ENCODE measurements at places on chromosomes 1 and 21. TPM values are rescaled to one million over a fixed set of nuclear protein-coding genes. Genes with fewer than 3 reads are reported as not detected.
A peak's percentile ranks its signal among the peaks of the same experiment; 100 is the strongest.

GRCh38 chr1:228161362-228161761, 4.2 kb upstream of the IBA57 start:
- no peak for DNase-seq

- no peak for DNase-seq
These were observed 135.3 kb upstream of the VANGL1 start for GRCh38 chr1:115506518-115506917.

DNA sequence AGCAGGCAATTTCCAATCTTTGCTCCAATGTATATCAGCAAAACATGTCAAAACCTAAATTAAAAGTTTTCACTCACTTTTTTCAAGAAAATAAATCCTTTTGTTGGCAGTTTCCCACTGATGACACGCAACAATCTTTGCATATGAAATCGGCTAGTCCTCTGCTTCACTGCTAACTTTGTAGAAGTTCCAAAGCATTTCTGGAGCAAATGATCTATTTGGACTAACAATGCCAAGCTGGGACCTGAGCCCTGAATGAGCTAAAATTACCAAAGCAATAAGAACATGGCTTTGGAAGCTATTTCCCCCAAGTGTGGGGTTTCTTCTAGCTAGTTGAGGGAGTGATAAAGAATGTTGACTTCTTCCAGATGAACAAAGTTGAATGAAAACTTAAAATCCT, 5.1 kb downstream of the BEND5 start:
- no peak for DNase-seq

DNA sequence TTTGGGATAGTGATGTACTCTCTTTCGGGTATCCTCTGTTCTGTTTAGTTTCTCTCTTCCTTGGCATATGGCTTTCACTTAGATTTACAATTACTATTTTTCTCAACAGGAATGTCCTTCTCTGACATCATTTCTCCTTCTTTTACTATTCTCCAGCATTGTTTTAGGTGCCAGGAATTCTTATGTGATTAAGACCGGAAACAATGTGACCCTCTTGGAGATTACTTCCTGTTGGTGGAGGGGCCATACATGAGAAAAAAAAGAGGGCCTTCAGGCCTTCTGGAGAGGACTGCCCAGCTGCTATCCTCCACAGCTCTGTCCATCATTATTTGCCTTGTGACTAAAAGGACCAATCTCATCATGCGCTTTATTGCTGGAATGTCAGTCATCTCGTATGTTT, 50.4 kb upstream of the ADAMTS5 start:
- DNase-seq: no peak

DNA sequence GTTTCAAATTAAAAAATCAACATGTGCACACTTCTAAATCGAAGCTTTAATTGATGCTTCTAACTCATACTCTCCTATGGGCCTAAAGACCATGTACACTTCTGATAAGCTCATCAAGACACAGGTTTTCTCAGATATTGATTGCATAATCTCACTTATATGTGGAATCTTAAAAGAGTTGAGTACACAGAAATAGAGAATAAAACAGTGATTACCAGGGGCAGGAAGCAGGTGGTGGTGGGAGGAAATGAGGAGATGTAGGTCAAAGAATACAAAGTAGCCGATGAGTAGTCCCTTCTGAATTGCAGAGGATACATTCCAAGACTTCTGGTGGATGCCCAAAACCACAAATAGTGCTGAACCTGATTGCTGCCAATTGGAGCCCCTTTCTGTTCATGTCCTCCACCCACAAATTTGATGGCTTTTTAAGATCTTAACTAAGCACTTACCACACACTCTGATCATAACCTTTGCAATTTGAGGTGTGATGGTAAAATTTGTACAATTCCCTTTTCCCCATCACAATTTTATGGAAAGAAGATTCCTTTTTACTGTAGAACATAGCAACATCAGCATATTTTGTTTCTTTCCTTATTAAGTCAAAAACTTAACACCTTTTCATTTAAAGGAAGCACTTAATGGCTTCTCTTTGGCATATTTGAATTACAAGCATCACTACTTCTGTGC, 3.3 kb upstream of the CD1B start:
- no peak for DNase-seq

- DNase-seq: no peak
These were observed 4.8 kb upstream of the SLC35D1 start for GRCh38 chr1:67058761-67059160.

DNA sequence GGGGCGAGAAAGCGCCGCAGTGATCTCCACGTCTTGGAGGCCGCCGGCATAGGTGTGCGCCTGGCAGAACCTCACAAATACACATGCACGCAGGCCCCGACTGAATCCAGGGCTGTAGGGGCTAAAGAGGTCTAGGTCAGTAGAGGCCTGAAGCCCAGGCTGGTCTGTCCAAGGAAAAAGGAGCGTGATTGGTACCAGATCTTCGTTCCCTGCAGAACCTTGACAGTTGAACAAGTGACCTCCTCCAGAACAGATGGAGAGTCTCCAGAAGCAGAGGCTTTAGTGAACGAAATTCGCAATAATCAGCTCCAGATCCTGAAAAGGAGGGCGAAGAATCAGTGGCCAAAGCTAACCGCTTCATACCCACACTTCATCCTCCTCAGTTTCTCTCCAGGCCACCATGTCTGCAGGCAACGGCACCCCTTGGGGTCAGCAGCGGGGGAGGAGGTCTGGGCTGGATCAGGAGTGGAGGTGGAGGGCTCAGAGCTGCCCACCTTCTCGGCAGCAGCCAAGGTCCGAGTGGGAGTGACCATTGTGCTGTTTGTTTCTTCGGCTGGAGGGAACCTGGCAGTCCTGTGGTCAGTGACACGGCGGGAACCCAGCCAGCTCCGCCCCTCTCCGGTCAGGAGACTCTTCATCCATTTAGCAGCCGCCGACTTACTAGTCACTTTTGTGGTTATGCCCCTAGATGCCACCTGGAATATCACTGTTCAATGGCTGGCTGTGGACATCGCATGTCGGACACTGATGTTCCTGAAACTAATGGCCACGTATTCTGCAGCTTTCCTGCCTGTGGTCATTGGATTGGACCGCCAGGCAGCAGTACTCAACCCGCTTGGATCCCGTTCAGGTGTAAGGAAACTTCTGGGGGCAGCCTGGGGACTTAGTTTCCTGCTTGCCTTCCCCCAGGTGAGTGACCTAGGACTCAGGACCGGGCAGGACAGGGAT, 749 bp upstream of the PEX11B start:
- DNase-seq: peak; percentile 29

DNA sequence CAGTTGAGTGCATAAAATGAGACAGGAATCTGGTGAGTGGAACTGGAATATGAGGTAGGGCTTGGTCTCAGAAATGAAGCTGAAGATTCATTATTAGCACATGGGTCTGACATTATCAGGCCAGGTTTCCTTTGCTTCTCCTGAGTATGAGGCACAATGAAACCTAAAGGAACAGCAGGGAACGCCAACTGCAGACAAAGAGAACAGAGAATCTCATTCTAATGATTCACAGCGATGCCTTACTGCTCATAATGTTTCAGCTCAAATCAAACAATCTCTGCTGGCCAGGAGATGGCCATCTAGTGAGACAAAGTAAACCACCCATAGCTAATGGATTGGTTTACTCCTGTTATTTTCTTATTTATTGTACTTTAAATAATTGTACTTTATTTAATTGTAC, 133.5 kb downstream of the C1orf21 start:
- no peak for DNase-seq

DNA sequence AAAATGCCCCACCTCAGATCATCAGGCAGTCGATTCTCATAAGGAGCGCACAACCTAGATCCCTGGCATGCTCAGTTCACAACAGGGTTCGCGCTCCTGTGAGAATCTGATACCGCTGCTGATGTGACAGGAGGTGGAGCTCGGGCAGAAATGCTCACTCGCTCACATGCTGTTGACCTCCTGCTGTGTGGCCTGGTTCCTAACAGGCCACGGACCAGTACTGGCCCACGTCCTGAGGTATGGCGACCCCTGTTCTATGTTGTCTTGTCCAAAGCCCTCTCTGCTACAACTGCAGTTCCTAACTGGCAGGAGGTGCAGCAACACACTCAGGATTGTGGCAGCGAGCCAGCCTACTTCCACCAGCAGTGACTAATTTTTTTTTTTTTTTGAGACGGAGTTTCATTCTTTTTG, 70.6 kb downstream of the CLSTN1 start:
- DNase-seq: no peak

GRCh38 chr1:231355171-231355570, 17.1 kb downstream of the SPRTN start:
- DNase-seq: no peak

DNA sequence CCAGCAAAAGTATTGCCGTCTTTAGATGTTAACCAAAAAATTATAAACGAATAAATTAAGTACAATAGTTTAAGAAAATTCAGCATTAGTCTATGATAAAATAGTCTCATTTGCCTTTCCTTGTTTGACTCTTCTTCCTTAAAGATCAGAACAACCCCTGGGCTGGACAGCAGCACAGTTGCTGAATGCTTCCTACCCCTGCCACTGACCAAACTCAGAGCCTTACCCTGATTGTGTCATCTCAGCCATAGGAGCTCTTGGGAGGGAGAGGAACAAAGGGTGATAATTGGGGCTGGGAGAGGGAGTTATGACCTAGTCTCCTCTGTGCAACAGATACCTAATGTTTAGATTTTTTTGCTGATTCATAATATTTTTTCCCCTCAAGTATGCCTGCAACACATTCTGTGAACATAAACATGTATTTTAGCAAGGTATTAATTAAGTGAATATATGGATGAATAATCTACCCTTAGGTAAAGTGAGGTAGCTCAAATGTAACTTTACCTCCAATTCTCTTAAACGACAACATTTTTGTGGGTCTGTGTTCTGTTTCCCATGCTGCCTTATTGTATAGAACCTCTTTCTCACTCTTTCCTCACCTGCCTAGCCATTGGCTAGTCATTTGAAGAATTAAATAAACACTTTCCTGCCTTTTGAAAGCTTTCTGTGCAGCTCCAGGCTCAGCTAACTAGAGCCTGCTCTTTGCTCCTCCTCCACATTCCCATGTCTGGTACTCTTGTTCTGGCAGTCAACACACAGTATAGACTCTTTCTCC, 46.1 kb downstream of the FGGY start:
- no peak for DNase-seq

DNA sequence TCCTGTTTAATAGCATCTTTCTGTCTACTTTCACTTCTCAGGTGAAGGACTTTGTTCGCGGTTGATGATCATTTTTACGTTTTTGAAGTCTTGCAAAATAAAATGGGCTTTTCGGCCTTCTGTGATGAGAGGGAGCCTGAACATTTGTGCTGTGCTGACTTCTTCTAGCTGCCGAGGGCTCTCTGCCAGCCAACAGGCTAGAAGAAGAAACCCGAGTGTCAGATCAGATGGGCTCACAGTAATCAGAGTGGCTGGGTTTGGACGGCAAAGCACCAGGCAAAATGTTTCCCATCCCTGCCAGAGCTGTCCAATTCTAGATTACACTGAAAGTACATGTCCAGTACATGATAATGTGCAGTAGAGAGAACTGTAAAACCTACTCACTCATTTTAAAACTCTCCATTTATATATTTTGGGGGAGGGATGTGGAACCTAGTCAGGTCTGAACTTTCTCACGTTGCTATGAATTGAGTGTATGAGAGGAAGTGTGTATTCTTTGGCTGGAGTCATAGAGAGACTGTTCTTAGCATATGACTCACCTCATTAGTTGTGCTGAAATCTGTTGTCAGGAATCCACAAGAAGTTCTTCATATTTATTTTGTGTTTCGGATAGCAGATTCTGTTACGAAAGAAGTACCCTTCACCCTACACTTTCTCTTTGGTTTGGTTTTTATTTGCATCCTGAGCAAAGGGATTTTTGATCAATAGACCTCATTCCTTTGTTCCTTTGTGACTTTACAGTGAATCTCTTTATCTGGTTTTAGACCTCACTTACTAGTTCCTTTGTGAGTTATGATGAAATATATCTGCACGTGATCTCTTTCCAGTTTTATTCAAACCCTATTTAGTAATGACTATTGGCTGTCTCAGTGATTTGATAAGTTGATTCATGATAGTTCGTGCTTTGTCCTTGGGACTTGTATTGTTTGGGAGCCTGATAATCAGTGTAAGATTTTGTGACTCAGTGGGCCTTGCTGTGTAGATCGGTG, 4.8 kb downstream of the ATP1A1 start:
- no peak for DNase-seq

GRCh38 chr1:193619911-193620310, 433.5 kb upstream of the B3GALT2 start:
- no peak for DNase-seq

DNA sequence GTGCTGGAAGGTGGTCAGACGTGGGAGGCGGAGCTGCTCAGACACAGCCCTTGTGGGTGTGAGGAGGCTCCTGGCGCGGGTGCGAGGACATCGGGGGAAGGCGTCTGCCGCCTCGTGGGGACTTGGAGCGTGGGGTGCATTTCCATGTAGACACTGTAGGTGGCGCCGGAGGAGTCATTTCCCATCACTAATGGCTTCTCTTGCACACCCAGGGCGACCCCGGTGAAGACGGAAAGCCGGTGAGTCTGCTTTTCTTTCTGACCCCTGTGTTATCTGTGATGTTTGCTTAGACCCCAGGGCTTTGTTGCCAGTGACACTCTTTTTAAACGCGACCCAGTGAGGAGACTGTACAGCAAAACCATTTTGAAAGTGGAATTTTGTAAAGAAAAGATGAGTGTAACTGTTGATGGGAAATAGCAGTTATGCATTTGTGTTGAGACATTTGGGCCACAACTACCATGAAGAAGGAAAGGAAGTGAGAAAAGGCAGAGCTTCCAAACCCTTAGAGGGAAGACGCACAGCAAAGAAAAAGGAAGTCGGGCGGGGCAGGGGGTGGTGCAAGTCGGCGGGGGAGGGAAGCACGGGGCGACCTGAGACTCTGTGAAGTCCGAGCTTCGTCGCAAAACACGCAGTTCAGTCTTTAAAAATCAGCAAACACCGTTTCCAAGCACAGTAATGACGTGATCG, 64.0 kb downstream of the SLC19A1 start:
- DNase-seq: peak; percentile 12

- DNase-seq: no peak
These were observed 74.1 kb upstream of the PLXNA2 start for GRCh38 chr1:208318150-208318734.

- no peak for DNase-seq
These were observed 8.4 kb downstream of the YBX1 start for GRCh38 chr1:42690477-42691156.

DNA sequence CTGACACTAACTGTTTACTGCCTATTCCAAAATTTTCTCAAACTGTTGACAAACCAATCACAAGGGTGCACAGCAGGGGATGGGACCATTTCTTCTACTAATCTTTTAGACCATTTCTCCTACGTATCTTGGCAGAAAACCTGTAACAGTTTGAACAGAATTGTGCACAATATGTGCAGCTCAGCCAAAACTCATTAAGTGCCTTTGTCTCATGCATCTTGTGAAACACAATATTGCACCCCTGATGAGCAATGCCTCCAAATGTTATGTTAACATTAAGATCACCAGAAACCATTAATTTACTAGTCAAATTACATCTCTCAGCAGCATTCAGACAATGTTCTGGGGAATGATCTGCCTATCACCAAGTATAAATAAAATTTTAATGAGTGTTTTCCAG, 247.5 kb downstream of the NRIP1 start:
- DNase-seq: no peak

LEFTY2 gene
- total RNA-seq: not detected

THEM5 gene
- total RNA-seq: not detected

ACOT11 gene
- 31.1 TPM for total RNA-seq

GJB3 gene
- 46.7 TPM for total RNA-seq

DRAXIN gene
- total RNA-seq: 0.47 TPM

CLCA1 gene
- total RNA-seq: 0.12 TPM

SIPA1L2 gene
- total RNA-seq: 12.5 TPM

CD84 gene
- 0.02 TPM for total RNA-seq

VAMP4 gene
- 6.3 TPM for total RNA-seq

HRNR gene
- total RNA-seq: not detected

TNFRSF4 gene
- 0.37 TPM for total RNA-seq

NUDT4B gene
- total RNA-seq: 0.74 TPM

CYP4A22 gene
- total RNA-seq: not detected

NR5A2 gene
- 0.91 TPM for total RNA-seq

SPRR2G gene
- total RNA-seq: not detected

FNDC5 gene
- not detected for total RNA-seq
